ENCODE measurements at places on chromosomes 5 and 9.

DNA sequence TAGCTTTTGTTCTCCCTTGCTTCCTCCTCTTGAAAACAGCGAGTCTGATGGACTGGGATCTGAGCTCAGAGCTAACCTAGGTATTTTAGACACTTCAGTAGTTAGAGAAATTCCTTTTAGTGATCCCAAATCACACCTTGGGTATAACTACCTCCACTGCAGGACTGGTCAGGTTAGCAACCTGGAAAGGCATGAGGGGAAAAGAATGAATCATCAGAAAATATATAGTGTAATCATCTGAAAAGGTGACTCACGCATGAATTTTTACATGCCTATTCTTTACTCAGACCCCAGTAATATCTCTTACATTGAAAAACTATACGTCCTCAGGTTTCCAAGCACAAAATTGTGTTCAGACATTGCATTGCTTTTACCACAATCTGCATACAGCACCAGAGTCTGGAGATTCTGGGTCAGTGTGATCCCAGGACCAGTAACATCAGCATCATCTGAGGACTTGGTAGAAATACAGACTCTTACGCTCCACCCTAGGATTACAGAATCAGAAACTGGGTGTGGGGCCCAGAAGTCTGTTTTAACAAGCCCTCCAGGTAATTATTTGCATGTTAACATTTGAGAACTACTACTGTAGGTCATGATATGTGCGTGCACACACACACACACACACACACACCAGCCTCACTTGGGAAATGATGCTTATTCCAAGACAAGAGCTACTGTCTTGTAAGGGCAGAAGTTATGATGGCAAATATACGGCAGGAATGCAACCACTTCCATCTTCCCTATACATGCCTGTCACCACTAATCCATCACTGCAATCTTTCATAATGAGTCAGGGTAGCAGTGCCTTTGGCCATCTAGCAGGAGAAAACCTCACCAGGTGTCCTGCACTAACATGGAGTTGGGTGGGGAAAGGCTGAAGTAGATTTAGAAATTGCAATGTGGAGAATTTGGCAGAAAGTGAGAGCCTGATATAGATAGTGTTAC lies 271.6 kb upstream of the MAP3K1 start:
- no peak for DNase-seq

GRCh38 chr5:147547730-147548129 lies 37.9 kb upstream of the DPYSL3 start:
- DNase-seq: peak; percentile 4

DNA sequence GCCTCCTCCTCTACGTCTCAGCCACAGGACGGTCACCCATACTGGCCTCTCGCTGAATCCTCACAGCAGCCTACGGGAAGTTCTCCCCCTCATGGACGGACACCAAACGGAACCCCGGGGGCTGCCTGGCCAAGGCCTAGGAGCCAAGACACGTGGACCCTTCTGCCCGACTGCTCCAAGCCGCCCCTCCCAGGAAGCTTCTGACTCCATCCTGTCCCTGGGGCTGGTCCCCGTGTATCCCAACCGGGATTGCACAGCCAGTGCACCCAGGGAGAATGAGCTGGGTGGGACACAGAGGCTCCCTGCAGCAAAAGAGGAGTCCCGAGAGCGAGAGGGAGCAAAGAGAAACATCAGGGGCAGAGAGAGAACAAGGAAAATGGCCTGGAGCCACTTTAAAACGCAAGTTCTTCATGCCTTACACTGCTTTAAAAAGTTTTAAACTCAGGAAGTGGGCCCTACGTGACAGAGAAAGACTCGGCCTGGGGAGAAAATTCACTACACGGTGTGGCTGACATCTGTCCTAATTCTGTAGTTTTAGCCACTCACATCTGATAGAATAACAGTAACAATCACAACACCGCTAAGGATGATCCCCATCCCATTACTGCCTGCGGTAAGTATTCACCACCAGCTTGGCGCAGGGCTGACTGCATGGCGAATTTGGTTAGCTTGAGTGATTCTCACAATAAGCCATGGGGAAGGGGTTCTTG lies 3.0 kb downstream of the FAM78A start:
- DNase-seq: peak; percentile 82

- no peak for DNase-seq
Observed at GRCh38 chr9:76798527-76798926, 34.3 kb downstream of the PCA3 start.

DNA sequence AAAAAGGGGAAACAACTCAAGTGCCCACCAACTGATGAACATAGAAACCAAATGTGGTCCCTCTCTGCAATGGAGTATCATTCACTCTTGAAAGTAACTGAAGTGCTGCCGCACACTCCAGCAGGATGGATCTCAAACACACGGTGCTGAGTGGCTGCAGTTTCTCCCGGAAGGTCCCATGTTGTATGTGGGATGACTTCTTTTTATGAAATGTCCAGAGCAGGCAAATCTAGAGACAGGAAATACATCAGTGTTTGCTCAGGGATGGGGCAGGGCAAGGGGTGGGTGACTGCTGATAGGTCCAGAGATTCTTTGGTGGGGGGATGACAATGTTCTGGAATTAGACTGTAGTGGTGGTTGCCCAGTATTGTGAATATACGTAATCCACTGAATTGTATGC lies 89.9 kb upstream of the ADAMTS2 start:
- DNase-seq: no peak
